ENCODE measurements at places on chromosomes 4 and X. TPM values are rescaled to one million over a fixed set of nuclear protein-coding genes. Genes with fewer than 3 reads are reported as not detected.

DNA sequence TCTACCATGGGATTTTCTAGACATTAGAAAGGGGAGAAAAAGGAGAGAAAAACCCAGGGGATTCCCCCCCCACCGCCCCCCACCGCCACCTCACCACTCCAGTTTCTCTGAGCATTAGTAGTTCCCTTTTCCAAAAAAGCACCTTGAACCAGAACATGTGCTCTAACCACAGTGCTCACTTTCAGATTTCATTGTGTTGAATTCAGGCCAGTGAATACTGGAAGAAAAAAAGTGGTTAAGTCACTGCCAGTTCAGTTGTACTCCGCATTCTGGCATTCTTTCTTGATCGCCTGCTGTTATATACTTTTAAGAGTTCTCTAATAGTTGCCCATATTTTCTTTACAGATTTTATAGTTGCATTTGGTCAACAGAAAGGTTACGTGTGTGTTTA, 40.9 kb downstream of the JADE3 start:
- no peak for DNase-seq

DNA sequence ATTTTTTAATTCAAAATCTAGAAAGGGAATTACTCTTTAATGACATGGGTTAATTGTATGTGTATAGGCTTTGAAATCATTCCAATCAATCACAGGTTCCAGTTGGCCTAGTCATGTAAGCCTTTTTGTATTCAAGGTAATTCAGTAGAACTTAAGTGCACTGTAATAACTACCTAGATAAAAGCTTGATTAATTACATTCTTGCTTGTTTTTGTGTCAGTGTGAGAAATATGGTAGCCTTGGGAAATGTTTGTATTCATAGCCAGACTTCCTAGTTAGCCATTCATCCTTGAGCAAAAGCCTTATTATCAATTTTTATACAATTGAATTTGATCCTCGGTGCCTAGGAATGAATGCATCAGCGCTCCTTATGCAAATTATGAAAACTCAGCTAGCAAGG, 33.5 kb downstream of the TKTL2 start:
- DNase-seq = no peak

The FATE1 gene
- total RNA-seq = not detected

The RPS6KA6 gene
- 2.2 TPM for total RNA-seq

The ITGB1BP2 gene
- 6.8 TPM for total RNA-seq

The FAM236A gene
- total RNA-seq = not detected

The TMEM47 gene
- total RNA-seq = 14.9 TPM
